Stimulated activated CD4-positive, alpha-beta T cell treated with anti-CD3 and anti-CD28 coated beads, TNF-alpha, amount 100 ng/mL, for 1 hour (primary cell): ENCODE measurements at places on chromosomes 1 and 21.

GRCh38 chr1:181858135-181858534 is 203.4 kb downstream of the ZNF648 start:
- no peak for DNase-seq

GRCh38 chr1:22804969-22805671 is 94.5 kb downstream of the EPHB2 start:
- DNase-seq: no peak

DNA sequence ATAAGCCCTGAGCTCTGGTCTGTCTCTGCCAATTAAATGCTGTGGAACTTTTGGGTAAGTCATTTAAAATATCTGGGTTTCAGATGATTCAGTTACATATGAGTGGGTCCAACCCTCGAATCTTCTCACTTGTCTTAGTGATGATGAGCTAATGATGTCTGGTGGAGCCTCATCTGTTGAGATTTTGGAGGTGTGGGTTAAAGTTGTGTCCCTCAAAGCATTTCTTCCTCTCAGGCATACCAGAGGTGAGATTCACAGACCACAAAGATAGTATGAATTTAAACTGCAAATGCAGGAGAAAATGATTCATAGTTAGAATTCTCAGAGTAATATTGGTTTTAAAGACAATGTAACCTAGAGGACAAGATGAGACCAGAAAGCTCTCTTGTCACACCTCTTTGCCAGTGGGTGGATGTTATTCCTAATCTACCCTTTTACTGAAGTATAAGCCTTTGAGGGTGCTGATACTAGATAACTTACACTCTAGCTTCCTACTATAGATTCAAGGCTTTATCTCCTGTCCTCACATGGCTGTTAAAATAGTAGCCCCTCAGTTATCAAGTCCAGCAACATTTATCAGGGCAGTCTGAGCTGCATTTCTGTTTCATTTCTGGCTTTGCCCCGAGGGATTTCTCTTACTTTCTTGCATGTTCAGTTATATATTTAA is 90.7 kb downstream of the MT1HL1 start:
- no peak for DNase-seq

DNA sequence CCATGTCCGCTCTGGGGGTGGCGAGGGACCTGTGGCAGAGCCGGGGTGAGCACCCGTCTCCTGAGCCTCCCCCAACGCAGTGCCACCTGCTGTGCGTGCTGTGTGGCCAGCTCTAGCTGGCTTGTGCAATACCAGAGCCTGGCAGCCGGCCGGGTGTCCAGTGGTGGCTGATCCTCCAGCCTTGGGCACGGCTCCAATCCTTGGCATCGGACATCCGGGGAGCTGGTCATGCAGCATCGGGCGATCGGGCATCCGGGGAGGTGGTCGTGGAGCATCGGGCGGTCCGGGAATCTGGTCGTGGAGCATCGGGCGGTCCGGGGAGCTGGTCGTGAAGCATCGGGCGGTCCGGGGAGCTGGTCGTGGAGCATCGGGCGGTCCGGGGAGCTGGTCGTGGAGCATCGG is 8.1 kb downstream of the SLX9 start:
- DNase-seq: no peak

GRCh38 chr1:43451701-43452532 is 1.8 kb downstream of the HYI start:
- no peak for DNase-seq

DNA sequence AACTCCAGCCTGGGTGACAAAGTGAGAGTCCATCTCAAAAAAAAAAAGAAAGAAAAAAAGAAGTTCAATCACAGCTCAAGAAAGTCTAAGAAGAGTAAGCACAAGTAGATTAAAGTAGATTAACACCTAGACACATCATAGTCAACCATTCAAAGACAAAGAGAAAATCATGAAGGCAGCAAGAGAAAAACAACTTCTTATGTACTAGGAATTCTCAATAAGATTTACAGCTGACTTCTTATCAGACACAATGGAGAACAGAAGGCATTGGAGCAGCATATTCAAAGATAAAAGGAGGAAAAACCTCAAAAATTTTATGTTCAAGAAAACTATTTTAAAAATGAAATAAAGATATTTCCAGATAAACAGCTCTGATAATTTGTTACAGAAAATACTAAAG is 147.3 kb downstream of the LBR start:
- DNase-seq: no peak

GRCh38 chr21:26883768-26884167 is 38.6 kb upstream of the ADAMTS1 start:
- no peak for DNase-seq

DNA sequence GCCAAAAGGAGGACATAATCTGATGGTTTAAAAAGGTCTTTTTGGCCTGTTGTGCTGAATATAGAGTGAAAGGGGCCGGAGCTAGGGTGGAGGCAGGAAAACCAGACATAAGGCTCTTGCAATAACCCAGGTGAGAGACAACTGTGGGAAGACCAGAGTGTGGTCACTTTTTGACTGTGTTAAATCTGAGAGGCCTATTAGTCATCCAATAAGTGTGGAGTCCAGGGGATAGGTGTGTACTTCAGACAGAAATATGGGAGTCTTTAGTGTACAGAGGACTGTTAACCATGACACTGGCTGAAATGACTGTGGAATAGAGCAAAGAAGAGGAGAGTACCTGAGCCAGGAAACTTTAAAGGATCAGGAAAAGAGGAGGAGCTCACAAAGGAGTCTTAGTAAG is 89.3 kb downstream of the VAV3 start:
- no peak for DNase-seq

DNA sequence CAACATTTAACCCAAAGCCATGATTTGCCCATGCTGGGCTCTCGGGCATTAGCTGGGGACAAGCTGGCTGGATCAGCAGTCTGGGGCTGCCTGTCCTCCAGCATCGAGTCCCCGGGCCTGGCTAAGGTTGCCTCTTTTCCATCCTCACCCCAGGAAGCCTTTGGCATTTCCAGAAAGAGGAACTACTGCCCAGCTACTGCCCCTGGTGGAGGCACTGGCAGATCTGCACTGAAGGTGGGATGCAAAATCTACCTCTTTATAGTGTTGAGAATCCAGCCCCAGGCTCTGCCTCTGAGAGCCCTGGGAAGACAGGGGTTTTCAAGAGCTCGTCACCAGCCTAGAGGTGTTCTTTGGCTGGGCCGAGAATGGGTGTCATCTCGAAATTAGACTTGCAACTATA is 635.9 kb downstream of the MATN1 start:
- DNase-seq: no peak

- no peak for DNase-seq
Measured at GRCh38 chr1:4681026-4681425, 26.6 kb downstream of the AJAP1 start.

DNA sequence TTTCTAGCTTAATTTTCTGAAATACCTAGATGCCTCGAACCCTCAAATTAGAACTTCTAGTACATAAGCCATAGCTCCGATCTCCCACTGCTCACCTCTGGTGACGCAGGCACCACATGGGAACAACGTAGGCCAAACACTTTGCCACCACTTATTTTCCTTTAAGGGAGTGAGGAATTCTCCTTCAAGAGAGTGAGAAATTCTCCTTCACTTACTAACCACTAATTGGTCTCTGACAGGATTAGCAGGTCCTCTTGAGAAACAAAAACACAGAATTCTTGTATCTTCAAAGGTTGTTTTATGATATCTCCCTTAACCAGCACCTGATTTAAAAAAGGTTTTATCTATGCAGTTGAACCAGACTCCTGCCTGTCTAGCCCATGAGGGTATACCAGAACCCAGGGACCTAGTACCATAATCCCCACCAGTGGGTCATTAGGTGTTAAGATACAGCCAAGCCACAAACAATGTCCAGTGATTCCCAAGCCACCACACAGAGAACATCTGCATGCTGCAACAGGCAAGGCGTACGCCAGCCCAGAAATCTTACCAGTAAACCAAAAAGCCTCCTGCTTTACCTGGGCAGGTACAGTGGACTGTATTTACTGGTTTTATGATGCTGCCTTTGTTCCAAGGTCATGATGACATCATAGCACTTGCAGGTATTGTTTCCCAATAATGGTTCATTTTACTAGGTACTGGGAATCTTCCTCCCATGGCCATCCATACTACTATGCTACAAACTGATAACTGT is 20.3 kb upstream of the CXADR start:
- no peak for DNase-seq

DNA sequence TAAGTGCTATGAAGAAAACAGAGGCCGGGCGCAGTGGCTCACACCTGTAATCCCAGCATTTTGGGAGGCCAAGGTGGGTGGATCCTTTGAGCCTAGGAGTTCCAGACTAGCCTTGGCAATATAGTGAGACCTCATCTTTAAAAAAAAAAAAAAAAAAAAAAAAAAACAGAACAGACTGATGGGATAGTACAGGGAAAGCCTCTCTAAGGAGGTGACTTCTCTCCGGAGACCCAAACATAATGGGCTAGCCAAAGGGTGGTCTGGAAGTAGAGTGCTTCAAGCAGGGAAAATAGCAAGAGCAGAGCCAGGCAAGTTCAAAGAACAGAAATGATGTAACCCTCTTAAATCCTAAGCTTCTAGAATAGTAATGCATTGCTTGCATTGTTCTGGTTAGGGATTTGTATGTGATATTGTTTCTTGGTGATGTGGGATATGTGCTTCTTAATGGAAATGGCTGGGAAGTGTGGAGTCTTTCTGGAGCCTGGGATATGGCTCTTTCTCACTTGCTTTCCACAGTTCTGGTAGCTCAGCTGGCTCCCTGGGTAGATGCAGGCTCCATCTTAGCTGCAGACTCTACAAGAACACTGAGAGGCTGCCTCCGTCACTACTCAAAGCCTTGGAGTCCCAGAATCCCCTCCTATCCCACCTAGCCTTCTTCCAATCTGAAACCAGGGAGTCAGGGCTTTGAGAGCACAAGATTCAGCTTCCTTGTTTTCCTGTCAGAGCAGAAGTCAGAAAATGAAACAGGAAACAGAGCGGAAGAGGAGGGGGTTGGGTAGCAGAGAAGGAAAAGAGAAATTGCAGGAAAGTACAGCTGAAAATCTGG is 1.9 kb upstream of the PIGV start:
- no peak for DNase-seq

DNA sequence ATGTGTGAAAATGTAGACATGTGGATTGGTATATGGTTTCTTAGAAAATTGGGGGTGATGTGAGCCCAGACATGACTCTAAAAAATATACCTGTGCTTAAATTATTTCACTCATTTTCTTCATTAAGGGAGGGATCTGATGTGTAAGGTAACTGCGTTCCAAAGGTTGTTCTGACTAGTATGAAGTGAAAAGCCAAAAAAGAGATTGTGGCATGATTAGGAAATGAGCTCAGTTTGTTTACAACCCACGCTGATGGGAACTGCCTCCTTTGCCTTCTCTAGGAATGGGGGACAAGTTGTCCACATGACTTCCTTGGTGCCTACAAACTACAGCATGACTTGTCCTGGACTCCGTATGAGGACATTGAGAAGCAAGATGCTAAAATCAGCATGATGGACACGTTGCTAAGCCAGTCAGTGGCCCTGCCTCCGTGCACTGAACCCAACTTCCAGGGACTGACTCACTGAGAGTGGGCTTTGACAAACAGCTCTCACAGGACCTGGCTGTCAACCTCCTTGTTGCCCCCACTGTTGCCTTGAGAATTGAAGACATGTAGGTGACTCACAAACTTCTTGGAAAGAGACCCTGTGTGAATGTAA is 8.0 kb downstream of the C1orf50 start:
- DNase-seq: no peak

DNA sequence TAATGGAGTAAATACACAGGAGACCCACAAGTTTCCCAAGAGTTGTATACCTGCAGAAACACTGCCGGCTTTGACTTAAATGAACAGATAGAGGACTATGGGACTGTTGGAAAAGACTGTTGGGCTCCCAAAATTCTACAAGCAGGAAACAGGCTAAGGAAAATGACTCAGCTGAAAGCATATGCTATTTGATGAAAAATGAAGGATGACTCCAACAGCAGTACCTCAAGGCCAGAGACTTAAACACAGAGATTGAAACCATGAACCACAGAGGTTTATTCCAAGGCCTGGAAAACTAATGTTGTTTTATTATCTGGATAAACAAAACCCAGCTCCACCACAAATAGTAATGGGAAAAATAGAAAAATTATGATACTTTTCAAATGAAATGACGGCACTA is 187.7 kb downstream of the TNFSF18 start:
- no peak for DNase-seq

- no peak for DNase-seq
Measured at GRCh38 chr1:98389809-98390208, 271.7 kb upstream of the SNX7 start.

DNA sequence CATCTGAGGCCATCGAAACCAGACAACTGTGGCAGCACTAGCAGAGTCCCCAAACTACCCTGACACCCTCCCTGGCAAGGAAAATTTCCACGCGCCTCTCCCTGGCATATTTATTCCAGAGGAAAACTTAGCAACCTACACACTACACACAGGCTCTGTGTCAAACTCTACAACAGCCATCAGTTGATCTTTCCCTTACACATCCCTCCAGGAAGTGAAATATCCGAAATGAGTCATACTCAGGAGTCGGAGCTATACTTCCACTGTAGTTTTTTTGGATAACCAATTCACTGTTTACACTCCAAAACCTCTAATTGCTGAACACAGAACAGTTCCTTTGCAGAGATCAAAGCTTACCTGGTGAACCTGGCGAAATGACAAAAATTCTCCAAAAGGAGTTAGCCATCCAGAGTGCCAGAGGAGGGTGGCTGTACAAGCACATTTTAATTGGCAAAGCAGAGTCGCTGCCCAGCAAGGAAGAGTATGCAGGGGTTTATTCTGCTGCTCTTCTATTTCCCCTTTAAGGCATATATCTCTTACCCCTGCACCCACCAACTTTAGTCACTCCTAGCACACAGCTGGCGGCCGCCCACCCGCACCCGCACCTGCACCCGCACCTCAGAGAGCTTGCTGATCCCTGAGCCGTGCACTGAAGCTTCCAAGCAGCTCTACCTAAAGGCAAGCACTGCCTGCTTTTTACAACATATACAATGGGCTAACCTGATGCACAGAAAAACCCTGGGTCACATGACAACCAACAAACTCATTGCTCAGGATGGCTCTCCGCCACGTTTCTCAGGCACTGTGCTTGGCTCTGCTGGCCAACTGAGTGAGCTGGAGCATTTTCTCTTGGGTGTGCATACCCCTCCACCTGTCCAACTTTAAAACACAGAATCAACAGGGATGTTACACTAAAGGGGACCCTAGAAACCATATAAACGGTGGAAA is 54.9 kb downstream of the CAPZB start:
- no peak for DNase-seq

- DNase-seq: no peak
Measured at GRCh38 chr21:46189959-46190490, 5.8 kb upstream of the SPATC1L start.

GRCh38 chr1:116311756-116312680 is 61.0 kb upstream of the ATP1A1 start:
- no peak for DNase-seq

DNA sequence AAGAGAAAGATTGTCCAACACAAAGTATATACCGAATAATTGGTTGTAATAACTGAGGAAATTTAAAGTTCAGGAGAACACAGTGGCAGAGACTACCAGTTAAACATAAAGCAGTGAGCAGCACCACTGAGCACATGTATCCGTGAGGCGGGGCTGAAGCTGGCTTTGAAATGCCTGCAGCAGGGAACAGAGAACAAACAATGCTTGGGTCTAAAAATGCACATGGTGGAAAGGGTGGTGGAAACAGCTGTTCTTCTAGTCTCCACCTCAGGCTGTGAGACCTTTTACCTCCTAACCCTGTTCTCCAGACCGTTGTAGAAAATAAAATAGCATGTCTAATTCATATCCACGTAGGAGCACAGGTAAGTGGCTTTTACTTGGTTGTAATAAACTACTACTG is 7.7 kb upstream of the GNG4 start:
- no peak for DNase-seq

GRCh38 chr1:219909476-219909875 is 18.9 kb downstream of the SLC30A10 start:
- DNase-seq: no peak

- no peak for DNase-seq
Measured at GRCh38 chr1:32398401-32398800, 4.2 kb upstream of the BSDC1 start.
